Activated CD8-positive, alpha-beta memory T cell treated with anti-CD3 and anti-CD28 coated beads for 24 hours (primary cell): ENCODE measurements at places on chromosomes 11 and 22.

DNA sequence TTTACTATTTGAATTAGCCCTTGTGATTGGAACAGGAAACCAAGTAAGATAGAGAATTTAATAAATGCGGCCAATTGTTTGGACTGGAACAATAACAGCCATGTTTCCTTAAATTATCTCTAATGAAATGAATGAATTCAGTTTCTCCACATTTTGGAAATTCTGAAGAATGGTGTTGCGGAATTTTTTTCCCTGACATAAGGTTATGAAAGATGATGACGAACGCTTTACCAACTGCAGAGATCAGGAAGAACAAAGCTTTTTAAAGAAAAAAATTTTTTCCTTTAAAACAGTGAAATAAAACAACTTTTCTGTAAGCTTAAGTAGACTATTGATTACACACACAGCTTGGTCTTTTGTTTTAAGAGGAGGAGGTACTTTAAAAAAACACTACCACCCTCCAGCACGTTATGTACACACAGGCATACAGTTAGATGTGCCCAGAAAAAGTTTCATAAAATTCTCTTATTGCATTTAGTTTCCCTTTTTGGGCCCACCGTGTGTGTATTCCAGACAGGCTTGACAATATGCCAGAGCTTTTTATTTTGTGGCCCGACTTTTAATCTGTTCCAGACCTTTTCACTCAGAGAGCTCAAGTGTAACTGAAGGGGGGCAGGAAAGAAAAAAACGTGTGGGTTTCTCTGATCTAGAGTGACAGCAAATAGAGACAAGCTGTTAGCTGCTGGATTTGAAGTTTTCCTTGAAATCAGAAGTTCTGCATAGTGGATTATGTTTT, 77.3 kb downstream of the YAP1 start:
- no peak for DNase-seq

- DNase-seq, result no peak
These were observed 3.6 kb upstream of the UBXN1 start for GRCh38 chr11:62682518-62682917.

GRCh38 chr11:119808407-119809185, 79.6 kb upstream of the NECTIN1 start:
- DNase-seq, result no peak

- no peak for DNase-seq
These were observed 313.4 kb downstream of the BUD13 start for GRCh38 chr11:116459185-116460045.

GRCh38 chr11:16737818-16738192, 642 bp upstream of the C11orf58 start:
- no peak for DNase-seq
